SJCRH30 (cell line): ENCODE measurements at places on chromosomes 3 and 15. TPM values are rescaled to one million over a fixed set of nuclear protein-coding genes. Genes with fewer than 3 reads are reported as not detected.

STRC gene
- total RNA-seq: 0.13 and 0.42 TPM in 2 replicates

SLC2A2 gene
- total RNA-seq: not detected in 2 replicates

GOLGA8G gene
- not detected in 2 replicates for total RNA-seq

LTF gene
- total RNA-seq: not detected in 2 replicates

CNBP gene
- 449 and 480 TPM in 2 replicates for total RNA-seq

LMAN1L gene
- not detected in 2 replicates for total RNA-seq

HHATL gene
- total RNA-seq: not detected in 2 replicates

FOXP1 gene
- 21.6 and 24.8 TPM in 2 replicates for total RNA-seq
